ENCODE measurements at places on chromosomes 13 and 19.

DNA sequence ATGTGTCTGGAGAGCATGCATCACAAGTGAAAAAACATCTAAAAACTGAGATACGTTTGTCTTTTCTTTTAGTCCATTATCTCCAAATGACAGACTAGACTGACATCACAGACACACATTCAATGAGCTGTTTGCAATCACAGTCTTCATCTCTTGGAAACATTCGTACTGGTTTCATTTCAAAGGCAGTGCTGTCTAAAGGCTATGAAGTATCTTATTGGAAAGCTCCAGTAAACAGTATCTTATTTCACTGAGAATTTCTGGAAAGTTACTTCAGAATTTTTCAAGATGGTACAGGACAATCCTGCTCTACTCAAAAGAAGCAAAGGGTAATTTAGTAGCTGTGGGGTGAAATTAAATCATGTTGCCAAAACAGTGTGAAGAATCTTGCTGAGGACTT, 53.5 kb upstream of the TNFRSF19 start:
- DNase-seq: no peak

- DNase-seq: no peak
Observed at GRCh38 chr19:24029941-24030636, 56.9 kb upstream of the ZNF254 start.

DNA sequence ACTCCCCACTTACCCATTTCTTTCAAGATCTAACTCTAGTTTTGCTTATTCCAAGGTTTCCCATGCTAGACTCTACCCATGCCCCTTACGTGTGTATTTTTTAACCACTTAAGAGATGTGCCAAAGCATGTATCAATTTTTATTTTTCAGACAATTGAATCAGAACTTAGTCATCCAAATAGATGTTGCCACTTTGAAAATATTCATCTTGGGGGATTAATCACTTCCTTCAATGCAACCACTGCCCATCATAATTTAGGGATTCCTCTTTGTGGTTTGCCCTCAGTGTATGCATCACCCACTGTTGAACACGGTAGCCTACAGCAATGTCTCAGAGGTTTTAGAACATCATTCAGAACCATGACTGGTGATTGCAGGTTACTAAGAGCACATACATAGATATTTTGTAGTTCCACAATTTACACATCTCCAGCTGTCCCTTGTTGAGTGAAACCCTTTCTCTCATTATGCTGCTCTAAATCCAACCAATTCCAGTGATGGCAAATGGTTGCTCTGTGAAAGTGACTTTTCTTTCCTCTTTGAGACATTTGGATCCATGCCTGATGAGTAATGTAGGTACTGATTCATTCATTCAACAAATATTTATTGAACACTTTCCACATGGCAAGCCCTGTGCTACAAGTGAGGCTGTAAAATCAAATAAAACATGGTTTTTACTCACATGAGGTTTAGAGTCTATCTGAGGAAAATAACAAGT, 60.6 kb upstream of the SERP2 start:
- no peak for DNase-seq

GRCh38 chr13:43514311-43514710, 272.5 kb downstream of the ENOX1 start:
- DNase-seq: no peak

GRCh38 chr19:19423322-19423721, 17.8 kb downstream of the GATAD2A start:
- no peak for DNase-seq

DNA sequence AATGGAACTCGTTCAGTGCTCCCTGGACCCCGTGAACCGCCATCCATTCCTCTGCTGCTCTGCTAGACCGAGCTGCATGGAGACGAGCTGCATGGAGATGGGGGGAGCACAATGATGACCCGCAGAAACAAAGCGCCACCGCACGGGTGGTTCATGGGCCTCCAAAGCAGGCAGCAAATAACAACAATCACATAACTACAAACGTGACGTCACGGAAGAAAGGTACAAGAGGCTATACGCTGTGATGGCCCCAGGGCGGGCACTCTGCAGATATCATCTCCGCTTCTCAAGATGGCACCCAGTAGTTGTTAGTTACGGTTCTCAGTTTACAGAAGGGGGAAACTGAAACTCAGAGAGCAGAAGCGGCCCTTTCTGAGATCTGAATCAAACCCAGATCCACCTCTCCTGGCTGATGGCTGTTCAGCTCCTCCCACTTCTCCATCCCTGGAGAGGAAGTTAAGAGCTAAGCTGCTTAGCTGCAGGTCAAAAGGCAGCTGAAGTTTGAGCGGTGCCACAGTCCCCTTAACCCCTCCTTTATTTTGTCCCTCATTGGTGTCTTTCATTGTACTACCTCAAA, 1.7 kb downstream of the ATP13A1 start:
- DNase-seq: no peak

DNA sequence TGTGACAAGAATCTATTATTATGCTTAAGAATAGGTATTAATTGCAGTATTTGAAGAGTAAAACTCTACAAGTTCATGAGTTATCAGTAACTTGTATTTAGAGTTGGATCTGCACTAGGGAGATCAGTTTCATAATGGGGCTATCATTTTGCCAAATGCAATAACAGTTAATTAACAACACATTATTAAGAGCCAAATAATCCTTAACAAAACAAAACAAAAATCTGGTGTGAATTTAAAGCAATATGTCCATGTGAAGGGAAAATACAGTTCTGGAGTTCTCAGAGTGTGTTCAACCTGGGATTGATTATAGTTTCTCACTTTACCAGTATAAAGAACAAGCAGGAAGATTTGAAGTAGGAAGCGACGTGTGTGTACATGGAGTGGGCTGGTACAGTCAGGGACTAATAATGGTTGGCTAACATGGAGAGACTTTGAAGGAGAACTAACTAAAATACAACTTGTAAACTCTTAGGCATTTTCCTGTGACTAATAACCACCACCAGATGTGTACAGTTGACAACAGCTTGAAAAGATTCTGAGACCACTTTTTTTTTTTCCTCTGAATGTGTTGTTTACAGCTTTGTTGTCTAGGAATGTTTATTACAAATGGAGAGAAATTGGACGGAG, 58.5 kb downstream of the POSTN start:
- DNase-seq: no peak

All from GM18507 (cell line).